ENCODE measurements at places on chromosomes 1 and 21. TPM values are rescaled to one million over a fixed set of nuclear protein-coding genes. Genes with fewer than 3 reads are reported as not detected.

The COL24A1 gene
- total RNA-seq = under 0.01 TPM

The KIAA1614 gene
- total RNA-seq = 0.79 TPM

The DNALI1 gene
- 0.26 TPM for total RNA-seq

The MROH9 gene
- not detected for total RNA-seq

The EXOSC10 gene
- total RNA-seq = 37.4 TPM

DNA sequence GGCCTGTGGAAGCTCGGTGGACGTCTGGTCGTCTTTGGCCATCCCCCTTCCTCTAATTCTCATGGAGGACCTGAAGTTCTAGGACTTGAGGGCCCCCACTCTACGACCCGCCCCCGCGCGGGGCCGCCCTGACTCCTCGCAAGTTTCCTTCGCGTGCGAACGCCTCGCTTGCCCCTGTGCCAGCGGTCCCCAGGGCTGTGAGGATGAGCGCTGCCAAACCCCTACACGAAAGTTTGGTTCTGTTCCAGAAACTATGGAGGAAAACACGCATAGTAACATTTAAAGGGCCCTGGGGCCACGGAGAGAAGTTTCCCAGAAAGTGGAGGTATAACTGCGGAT is 304 bp upstream of the GNG12 start:
- no peak for DNase-seq

DNA sequence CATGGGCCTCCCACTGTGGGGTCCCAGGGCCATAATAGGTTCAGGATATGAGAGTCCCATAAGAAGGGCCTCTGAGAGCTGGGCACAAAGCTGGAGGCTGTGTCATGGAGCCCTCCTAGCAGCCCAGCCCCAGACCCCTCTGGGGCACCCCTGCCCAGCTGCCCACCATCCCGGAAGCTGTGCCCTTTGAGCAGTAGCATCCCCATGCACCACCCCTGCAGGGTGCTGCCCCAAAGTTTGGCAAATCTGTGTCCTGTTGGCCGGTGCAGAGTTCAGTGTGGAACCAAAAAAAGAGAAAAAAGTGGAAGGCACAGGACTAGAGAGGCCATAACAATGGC is 17.6 kb downstream of the TNNT2 start:
- DNase-seq = no peak

DNA sequence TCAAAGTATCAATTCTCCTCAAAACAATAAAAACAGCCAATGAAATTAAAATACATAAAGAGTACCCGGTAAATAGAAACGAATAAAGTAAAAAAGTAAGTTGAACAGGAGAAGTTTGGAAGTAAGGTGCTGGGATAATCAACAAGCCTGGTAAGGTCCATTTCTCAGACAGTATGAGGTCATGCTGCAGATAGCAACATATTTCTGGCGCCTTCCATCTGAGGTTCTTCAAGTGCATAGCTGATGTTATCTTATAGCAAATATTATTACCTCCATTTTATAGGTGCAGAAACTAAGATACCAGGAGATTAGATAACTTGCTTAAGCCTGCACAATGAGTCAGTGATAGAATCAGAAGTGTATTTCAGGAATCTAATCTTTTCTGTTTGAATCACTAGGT is 23.7 kb upstream of the CEP350 start:
- peak; percentile 51 for DNase-seq

DNA sequence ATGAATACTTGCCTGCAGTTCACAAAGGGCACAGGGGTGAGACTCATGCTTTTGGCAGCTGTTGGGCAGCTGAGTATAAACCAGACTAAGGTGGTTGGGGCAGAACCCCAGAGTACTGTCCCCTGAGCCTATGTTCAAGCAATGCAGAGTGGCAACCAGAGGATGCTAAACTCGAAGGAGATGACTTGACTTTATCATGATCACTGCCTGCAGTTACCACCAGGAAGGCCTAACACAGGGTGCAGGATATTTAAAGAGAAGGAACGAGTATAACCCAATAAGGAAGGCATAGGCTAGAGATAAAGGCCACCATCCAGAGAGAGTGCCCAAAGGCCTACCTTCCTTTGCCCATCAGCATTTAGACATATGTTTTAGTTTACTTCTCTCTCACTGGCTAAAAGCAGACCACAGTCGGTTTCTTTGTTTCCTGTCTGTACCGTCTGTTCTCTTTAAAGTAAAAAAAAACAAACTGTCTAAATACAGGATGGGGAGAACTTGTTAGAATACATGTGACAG is 83.3 kb downstream of the MPZL1 start:
- no peak for DNase-seq

DNA sequence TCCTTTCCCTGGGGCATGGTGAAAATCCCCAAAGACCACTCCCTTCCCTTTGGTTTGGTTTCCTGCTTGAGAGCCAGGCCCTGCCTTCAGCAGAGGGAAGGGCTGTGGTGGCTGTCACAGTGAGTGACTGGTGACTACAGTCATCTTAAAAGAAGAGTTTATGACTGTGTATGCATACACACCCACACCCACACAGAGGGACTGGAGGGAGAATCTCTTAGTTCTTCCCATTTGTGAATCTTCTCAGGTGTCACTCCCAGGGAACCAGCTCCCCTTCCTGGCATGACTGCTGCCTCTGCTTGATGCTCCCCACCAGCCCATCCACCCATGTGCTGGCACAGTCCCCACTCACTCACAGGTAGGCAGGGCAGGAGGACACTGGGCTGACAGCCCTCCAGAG is 3.9 kb upstream of the KCNA2 start:
- no peak for DNase-seq

- no peak for DNase-seq
These were observed 292.5 kb downstream of the TTLL7 start for GRCh38 chr1:83706354-83706938.

- DNase-seq = no peak
These were observed 21.4 kb downstream of the OLFM3 start for GRCh38 chr1:101975371-101975770.

- DNase-seq = no peak
These were observed 80.4 kb downstream of the AJAP1 start for GRCh38 chr1:4734791-4735190.

DNA sequence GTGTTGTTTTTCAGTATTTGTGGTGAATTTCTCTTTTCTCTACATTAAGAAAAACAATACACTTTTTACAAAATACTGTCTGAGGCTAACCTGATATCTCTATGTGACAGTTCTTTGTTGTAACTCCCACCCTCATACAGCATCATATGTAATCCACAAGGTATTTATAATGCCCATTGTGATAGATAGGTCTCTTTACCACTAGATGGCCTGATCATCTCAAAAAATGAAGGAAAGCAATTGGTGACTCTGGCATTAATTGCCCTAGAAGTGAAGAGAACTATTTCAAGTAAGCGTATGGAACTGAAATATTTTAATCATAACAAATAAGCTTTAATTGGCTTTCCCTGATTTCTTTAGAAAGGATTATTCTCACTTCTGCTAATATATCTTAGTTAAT is 36.2 kb upstream of the HFM1 start:
- peak; percentile 18 for DNase-seq

Measured in bronchial epithelial cell (primary cell).